ENCODE measurements at places on chromosomes 1 and 21. TPM values are rescaled to one million over a fixed set of nuclear protein-coding genes. Genes with fewer than 3 reads are reported as not detected.

TNFSF18 gene
- not detected for total RNA-seq

SYPL2 gene
- total RNA-seq: 0.13 TPM

MTARC2 gene
- 13.5 TPM for total RNA-seq

ADCY10 gene
- total RNA-seq: 0.20 TPM

DNAJC16 gene
- total RNA-seq: 4.0 TPM
